ENCODE measurements at places on chromosomes 7 and 10.

DNA sequence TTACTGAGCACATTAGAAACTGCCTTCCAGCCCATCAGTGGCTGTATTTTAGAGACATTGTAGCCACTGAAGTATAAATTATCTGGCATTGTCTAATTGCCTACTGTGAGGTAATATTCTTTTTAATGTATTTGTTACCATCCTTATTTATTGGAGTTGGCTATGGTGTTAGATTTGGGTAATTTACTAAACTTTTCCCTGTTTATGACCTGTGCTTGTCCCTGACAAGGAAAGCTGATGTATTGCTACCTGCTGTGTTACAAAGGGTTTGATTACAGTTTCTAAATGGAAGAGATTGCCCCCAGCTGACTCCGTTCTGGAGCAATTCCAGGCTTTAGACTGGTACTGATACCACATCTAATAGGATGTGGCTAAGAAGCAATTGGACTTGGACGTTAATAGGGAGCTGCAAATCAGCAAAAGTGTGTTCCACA, 12.3 kb upstream of the ASCC1 start:
- no peak for DNase-seq

DNA sequence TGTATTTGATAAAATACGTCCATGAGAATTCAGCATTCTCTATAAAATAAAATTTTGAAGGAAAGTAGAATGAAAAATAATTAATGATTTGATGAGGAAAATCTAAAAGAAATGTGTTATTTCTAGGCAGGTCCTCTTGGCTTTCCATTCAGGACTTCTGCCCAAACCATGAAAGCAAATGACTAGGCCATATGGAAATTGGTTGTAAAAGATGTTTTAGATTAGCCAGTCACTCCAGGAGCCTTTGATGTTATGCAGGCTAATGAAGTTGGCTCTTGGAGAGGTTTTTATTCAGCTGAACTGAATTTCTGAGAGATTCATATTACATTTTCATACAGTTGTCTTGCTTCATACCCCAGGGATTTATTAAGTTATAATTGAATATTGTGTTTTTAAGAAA, 452.8 kb downstream of the SDK1 start:
- no peak for DNase-seq

GRCh38 chr10:76318211-76318610, 886.8 kb downstream of the LRMDA start:
- no peak for DNase-seq

- no peak for DNase-seq
These were observed 9.6 kb downstream of the PRF1 start for GRCh38 chr10:70592746-70593512.

DNA sequence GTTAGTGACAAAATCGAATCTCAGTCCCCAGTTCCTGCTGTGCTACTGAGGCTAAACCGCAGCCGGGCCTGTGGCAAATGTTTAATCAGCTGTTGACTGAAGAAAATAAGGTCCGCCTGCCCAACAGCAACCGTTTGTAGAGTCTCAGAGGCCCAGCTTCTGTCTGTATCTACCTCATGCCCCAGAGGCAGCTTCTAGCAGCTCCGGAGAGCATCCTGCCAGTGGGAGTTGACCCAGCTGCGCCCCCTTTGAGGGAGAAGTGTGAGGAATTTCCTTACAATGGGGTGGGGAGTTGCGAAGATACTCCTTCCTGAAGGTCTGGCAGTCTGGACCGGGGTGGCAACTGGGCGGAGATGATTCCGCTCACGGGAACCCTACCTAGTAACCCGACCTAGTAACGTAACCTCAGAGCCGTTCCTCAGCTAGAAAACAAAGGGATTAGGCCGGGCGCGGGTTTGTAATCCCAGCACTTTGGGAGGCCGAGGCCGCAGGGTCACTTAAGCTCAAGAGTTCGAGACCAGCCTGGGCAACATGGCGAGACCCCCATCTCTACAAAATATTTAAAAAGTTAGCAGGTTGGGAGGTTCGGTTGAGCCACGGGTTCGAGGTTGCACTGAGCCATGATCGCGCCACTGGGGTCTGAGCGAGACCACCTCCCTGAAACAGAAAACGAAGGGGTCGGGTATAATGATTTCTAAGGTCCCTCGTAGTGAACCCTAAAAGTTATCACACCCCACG, 846 bp upstream of the ZNF775 start:
- DNase-seq, result no peak

GRCh38 chr7:112853422-112853821, 63.2 kb upstream of the TMEM168 start:
- DNase-seq, result no peak
